Posterior vena cava (tissue), 2 donors: ENCODE measurements at places on chromosomes 6 and 20.

DNA sequence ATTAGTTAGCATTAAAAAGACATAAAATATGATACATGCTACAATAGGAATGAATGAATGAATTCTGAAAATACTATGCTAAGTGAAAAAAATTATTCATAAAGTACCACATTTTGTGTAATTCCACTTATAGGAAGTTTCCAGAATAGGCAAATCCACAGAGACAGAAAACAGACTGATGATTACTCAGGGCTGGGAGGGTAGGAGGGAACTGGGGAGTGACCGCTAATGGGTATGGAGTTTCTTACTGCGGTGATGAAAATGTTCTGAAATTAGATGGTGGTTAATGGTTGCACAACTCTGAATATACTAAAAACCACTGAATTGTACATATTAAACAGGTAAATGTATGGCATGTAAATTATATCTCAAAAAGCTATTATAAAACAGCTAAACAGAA, 22.6 kb downstream of the FERMT1 start:
- no peak for DNase-seq

DNA sequence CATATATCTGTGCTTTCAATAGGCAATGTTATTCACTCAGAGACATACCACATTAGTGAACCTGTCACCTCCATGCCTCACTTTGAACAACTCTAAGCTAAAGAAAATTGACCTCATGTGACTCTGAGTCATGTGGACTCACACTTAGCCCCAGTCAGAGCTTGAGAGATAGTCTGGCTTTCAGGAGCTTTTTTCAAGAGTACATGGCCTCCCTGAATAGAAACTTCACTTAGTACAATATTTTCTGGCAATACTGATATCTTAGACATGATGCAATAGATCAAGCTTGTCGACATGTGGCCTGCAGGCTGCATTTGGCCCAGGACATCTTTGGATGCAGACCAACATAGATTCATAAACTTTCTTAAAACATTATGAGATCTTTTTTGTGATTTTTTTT, 8.5 kb downstream of the SPTLC3 start:
- DNase-seq: no peak

GRCh38 chr6:69232911-69233448, 563.8 kb downstream of the LMBRD1 start:
- peak; percentile 92 for DNase-seq

DNA sequence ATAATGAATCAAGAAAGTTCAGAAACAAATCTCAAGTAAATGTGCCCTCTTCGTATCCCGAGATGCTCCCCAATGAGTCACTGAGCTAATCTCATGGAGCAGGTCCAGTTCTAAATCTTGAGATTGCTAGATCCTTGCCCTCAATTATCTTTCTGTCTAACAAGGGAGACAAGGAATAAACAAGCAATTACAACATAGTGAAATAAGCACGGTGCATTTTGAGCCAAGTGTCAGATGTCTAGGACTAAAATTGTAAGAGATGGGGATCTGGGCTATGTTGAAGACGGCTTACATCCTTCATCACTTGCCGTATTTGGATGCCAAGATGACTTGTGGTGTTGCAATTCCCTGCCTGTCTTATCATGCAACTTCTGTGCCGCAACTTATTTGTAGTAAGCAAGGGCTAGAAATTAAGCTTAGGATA, 56.5 kb upstream of the ADGRF1 start:
- no peak for DNase-seq

- no peak for DNase-seq
These were observed 34.3 kb downstream of the HLA-DMB start for GRCh38 chr6:32906539-32906938.

- DNase-seq: no peak
These were observed 5.2 kb upstream of the ENPP5 start for GRCh38 chr6:46175976-46176375.

GRCh38 chr20:44643596-44644229, 7.8 kb downstream of the ADA start:
- peak; percentile 94 for DNase-seq

DNA sequence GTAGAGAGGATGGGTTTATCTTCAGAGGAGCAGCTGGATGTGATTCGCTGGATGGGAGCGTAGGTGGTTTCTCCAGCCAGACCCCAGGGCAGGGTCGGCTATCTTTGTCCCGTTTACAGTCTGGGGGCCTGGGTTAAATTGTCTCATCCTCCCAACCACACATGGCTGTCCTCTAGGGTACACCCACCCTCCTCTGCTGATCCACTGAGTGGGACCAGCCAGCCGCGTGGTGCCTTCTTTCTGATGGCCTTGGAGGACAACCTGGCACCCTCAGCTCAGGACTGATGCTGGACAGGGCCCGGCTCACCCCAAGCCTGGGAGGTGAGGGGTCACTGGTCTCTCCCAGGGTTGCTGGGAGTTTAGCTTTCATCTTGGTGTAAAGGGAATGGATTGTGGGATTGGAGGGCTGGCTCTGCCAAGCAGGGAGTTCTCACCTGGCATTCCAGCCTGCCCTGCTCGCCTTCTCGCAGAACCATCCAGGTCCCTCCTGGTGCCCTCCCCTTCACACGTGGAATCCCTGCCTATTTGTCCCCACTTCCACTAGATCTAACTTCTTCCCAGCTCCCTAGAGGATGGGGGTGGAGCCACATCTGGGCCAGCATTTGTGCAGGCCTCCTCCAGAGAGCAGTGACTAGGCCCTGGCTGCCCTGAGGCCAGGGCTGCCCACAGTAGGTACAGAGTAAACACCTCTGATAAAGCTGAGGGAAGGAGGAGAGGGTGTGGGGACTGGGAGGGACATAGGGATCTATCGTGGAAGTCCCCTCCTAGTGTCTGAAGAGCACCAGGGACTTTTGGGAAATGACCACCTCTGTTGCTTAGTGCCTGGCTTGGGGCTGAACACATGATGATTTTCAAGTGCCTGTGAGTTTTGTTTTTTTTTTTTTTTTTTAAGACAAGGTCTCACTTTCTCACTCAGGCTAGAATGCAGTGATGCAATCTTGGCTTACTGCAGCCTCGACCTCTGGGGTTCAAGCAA, 1.6 kb downstream of the ITPR3 start:
- DNase-seq: no peak

DNA sequence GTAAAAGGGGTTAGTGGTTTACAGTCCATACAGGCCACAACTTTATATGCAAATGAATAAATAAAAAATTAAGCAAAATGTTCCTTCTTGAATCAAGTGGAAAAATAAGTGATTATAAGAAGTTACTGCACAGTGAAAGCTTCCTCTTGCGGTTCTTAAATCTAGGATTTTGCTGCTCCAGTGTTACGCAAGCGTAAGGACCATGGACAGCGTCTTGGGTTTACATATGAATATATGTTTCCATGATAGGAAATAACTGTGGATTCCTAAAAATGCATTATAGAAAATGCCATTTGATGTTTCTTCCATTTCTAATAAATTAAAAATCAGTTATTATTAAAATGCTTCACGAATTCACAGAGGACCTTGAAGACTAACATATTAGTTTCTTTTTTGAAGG, 176.6 kb upstream of the POU3F2 start:
- no peak for DNase-seq

GRCh38 chr6:32203426-32204267, 11.2 kb upstream of the GPSM3 start:
- DNase-seq: peak; percentile 65

- no peak for DNase-seq
These were observed 929 bp downstream of the CDH22 start for GRCh38 chr20:46307139-46307998.

DNA sequence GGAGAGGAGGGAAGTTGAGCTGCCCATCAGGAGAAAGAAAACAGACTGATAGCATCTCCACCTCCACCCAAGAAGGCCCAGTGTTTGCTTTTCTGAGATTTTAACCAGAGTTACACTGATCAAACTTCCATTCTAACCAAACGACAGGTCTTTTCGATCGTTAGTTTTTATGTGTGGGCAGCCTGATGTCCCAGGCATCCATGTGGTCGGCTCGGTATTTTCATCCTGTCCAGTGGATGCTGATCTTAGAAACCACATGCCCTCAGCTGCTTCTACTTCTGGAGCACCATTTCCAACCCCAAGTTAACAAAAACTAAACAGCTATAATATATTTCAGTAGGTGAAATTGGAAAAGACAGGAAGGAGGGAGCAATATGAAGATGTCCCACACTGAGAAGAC, 536.8 kb upstream of the JAG1 start:
- no peak for DNase-seq

- no peak for DNase-seq
These were observed 68.1 kb upstream of the SLC22A16 start for GRCh38 chr6:110544472-110544871.

GRCh38 chr6:118101831-118102345, 194.8 kb downstream of the SLC35F1 start:
- no peak for DNase-seq

GRCh38 chr20:17939622-17940223, 28.9 kb downstream of the SNX5 start:
- DNase-seq: no peak

DNA sequence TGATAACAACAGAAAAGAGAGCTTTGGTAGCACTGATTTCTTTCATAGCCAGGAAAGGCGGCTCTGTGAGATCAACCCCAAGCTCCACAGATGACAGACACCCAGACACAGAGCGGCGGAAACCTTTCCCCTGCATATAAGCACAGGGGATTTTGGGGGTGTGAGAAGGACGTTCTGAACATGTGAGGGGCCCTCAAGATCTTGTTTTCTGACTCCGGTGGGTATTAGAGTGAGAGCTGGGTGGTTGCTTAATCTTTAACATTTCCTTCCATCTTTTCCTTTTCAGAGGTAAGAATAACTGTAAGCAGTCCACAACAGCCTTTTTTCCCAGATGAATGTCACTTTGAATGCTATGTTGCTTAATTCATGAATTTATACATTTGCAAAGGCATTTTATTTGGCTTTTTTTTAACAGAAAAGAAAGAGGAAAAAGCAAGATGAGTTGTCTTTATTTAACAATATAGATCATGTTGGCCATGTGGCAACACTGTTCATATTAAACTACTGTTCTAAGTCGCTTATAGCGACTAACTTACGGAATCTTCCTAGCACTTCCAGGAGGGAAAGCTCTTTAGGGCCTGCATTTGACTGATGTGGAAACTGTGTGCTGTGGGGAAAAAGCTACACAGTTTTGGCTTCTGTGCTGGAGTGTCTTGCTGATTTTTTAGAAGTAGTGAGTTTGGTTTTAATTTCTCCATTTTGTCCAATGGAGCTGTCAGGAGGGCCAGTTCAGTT, 80.5 kb upstream of the NAA20 start:
- no peak for DNase-seq

DNA sequence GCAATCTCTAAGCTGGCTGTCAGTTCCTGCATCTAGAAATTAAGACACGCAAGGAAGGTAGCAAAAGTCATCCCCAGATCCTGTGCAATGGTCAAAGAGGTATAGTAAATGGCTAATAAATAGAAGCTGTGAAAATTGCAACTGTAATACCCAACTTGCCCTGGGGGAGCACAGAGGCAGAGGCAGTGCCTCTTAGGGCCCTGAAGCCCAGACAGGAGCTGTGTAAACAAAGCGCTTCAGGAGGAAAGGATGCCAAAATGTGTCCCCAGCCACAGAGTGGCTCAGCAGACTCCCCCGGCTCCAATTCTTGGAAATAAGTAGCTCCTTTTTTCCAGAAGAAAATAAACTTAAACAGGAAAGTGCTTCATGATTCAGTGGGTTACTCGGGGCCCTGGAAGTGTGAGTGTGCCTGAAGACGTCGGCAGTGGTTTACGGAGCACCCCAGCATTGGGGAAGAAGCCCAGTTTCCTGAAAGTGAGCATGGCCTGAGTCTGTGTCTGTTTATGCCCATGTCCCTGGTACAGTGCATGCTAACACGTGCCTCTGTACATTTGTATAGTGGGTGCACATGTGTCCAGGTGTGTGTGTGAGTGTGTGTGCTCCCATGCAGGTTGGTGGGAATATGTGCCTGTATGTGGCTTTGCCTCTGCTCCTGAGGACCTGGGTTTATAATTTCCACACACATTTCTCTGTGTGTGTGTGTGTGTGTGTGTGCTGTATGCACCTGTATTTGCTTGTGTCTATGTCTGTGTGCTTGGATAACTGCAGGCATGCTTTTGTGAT, 246.7 kb downstream of the MAFB start:
- DNase-seq: no peak

DNA sequence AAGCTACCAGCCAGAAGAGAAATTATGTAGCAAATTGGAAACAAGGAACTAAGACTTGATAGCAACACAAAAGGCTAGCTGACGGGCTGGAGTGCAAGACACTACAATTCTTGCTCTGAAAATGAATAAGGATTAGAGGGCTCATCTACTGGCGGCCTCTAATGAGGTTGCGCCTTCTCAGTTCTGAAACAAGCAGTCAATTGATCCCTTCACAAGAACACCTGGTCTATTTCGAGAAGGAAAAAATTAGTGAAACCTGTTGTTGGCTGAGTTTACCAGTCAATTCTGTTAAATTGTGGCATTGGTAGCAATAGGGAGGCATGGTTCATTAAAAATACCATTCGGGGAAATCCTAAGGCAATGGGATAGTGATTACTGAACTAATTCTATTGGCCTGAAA, 74.8 kb upstream of the JARID2 start:
- DNase-seq: no peak

DNA sequence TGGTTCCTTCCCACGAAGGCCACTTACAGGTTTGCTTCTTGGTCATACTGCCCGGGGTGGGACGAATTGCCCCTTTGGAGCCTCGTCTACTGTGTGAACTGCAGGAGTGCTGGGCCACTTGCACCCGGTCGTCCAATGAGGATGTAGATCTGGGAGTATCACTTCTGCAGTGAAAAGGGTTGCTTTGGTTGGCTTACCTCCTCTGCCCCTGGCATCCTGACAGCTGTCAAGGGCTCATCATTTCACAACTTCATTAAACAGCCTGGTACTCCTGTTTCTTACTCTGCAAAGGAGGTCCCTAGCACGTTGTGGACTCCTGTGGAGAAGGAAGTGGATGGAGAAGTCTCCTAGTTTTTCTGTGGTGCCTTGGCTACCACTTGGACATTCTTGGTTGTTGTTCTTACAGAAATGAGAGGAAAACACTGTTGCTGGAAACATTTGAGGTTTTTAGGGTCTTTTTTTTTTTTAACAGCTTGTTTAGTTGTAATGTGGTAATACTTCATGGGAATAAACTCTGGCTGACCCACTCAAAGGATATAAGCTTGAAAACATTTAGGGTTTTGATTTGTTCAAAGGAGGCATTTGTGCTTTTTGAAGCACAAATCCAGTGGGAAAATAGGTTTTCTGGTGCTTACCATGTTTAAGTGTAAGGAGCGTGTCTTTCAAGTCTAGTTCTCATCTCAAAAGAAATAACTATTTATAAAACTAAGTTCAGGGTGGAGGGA, 60.7 kb downstream of the AKAP12 start:
- no peak for DNase-seq

DNA sequence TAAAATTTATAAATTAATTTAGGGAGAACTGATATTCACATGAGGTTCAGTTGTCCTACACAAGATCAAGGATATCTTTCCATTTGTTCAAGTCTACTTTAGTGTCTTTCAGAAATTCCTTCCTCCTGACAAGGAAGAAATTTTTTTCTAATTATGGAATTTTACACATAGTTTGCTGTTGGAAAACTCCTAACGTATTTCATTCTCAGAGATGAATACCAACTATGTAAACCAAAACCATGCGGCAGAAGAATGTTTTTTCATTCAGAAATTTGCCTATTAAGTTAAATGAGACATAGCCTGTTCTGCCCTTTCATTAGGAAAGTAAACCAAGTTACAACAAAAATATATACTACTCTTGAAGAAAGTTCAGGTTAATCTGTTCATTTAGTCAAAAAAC, 111.2 kb upstream of the PRDM1 start:
- no peak for DNase-seq

GRCh38 chr6:56573624-56574023, 69.1 kb downstream of the DST start:
- no peak for DNase-seq

- DNase-seq: peak; percentile 91
These were observed 59.0 kb upstream of the QKI start for GRCh38 chr6:163355426-163355991.
